ENCODE measurements at places on chromosomes 13 and 19. TPM values are rescaled to one million over a fixed set of nuclear protein-coding genes. Genes with fewer than 3 reads are reported as not detected.

DNA sequence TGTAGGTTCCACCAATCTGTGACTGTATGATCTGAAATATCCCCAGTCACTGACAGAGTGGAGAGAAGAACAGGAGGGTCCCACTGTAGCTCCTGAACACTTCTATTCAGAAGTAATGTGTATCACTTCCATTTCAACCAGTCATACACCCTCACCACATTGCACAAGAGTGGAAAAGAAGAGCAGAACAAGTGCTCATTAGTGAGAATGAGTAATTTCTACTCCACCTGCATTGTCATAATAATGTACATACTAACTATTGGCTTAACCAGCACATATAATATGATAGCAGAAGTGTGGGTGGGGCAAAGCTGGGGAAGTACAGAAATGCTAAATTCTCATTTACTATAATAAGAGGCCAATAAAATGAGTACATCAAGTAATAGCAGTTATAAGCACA lies 342.7 kb downstream of the LMO7 start:
- DNase-seq, result no peak

GRCh38 chr19:19345232-19345631 lies 24.6 kb downstream of the MAU2 start:
- DNase-seq, result no peak

The B3GNT3 gene
- total RNA-seq, result 0.54 TPM

The SHC2 gene
- total RNA-seq, result under 0.01 TPM

The EIF3K gene
- total RNA-seq, result 831 TPM
